ENCODE measurements at places on chromosomes 11 and 22. TPM values are rescaled to one million over a fixed set of nuclear protein-coding genes. Genes with fewer than 3 reads are reported as not detected.

The KCNK4 gene
- total RNA-seq, result 0.41 TPM

The PATE2 gene
- not detected for total RNA-seq

The SIK2 gene
- total RNA-seq, result 3.5 TPM

The DLG2 gene
- 3.3 TPM for total RNA-seq

The CDON gene
- 3.5 TPM for total RNA-seq

The SYCE3 gene
- 0.91 TPM for total RNA-seq

The SCN3B gene
- total RNA-seq, result not detected

The CCDC87 gene
- 0.12 TPM for total RNA-seq

The OR51B2 gene
- total RNA-seq, result not detected

The LMNTD2 gene
- 5.2 TPM for total RNA-seq

The ANO9 gene
- 28.9 TPM for total RNA-seq
